Activated CD4-positive, alpha-beta T cell treated with anti-CD3 and anti-CD28 coated beads, Interleukin-2, amount 50 U/mL, for 16 hours (primary cell): ENCODE measurements at places on chromosomes 1 and 21.

DNA sequence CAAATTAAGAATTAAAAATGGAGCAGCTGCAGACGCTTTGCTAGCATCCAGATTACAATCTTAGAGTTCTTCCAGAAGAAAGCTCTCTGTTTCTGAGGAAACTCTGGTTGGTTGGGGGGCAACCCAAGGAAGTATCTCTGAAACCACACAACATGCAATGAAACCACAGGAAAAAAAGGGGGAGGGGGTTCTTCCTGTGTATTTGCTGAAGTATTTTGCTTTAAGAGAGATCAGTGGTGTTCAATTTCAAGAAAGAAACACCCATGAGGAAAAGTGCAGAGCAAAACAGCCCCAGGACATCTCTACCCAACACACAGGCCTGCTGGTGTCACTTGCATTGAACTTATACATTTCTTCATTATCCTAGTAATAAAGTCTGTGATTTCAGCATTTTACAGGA, 19.7 kb upstream of the TIAM1 start:
- DNase-seq: peak; percentile 44

DNA sequence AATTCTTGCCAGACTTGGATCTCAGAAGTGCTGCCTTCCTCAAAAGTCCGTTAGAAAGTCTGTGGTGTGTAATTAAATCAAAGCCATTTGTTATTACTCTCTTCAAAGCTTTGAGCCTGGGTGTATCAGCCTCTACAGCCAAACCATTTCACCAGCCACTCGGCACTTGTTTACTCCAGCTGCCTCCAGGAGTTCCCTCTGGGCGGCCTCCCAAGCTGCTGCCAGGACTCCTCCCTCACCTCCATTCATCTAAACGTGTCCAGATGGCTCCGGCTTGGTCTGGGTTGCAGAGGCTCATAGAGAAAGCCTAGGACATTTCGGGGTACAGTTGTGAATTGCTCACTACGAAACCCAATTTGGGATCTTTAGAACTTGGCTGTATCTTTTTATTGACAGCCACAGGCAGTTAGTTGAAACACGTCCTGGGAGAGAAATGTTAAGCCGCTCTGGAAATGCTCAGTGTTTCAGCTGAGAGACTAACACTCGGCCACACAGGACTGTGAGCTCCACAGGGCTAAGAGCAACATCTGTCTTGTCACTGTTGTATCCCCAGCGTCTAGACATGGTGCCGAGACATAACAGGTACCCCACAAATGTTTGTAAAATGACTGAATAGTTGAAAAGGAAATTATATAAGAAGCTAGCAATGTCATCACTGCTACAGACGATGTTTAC, 116.9 kb upstream of the NGF start:
- DNase-seq: no peak

DNA sequence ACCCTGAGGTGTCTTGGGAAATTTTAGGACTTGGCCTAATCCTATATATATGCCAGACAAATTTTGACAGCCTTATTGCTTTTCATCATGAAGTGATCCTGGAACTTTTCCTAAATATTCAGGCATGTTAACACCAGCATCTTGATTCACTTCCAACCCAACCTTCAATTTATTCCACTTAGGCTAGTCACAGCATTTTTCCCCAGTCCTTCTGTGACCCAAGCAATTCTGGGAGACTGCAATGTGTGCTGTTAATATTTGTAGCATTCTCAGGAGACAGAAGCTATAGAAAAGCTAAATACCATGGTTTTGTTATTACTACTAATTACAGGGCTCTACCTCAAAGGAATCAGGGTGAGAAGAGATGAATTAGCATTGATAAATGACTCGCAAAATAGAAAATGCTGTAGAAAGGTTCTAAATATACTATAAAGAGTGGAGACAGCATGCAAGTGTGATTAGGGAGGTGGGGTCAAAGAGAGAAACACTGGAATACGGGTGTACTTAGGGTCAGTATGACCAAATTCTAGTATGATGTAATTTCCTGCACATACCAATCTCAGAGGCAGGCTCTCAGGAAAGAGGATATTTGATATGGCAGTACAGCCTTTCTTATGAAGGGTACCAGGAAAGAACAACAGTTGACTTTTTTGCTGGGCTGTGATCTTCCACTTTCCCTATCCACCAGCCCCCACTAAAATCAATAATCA, 29.1 kb downstream of the PRRX1 start:
- DNase-seq: no peak

DNA sequence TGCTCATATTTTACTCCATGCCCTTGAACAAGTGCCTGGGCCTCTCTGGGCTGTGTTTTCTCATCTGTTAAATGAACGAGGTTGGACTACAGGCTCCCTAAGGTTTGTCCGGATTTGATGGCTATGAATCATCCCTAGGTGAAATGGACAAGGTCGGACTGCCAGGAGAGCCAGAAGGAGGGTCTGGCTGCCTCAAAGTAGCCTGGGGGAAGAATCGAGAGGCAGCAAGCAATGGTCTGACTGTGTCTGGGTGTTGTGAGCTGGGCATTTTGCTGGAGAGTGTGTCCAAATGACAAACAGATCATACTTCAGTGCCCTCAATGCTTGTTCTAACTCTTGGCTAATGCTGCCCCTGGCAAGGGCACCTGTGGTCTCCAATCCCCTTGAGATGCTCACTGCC, 730.9 kb downstream of the PTPRU start:
- DNase-seq: no peak

DNA sequence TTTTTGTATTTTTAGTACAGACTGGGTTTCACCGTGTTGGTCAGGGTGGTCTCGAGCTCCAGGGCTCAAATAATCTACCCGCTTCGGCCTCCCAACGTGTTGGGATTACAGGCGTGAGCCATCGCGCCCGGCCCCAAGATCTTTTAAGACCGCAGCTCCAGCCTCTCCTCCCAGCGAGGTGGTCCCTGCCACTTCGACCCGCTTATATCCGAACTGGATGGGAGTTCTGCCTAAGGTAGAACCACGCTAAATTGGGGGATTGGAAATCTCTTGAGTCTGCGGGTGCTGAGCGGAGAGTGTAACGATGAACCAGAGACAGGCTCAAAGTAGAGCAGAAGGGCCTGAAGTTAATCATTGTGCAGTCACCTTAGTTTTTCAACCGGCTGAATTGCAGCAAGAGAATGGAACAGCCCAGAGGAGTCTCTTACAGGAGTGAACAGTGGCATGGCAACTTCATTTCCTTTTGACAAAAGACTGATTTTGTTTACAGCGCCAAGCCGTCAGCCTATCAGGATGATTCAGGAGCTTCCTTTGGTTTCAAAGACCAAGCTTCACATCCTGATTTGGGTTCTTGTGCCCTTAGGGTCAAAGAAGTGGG, 726 bp upstream of the CYB5R1 start:
- DNase-seq: peak; percentile 35

- DNase-seq: no peak
These were observed 120.5 kb upstream of the KLHDC7A start for GRCh38 chr1:18360251-18360650.

- no peak for DNase-seq
These were observed 389.7 kb downstream of the NTNG1 start for GRCh38 chr1:107530543-107530942.

GRCh38 chr1:201317551-201317950, 34.2 kb downstream of the PKP1 start:
- DNase-seq: no peak

DNA sequence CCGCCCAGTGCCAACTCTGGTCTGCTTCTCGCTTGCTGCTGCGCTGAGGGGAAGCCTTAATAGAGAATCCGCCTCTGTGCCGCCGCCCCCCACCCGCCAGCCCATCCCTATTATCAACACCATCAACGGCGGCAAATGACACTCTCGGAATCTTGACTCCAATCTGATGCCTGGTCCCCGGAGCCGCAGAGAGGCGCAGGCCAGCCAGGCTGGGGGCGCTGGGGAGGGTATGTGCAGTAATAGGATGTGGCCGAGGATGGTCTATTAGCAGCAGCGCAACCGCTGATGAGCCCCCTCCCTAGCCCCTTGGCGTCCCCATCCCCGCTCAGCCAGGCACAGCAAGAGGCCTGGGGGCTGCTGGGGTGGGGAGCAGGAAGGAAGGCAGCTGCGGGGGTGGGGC, 15.1 kb upstream of the DMBX1 start:
- no peak for DNase-seq

DNA sequence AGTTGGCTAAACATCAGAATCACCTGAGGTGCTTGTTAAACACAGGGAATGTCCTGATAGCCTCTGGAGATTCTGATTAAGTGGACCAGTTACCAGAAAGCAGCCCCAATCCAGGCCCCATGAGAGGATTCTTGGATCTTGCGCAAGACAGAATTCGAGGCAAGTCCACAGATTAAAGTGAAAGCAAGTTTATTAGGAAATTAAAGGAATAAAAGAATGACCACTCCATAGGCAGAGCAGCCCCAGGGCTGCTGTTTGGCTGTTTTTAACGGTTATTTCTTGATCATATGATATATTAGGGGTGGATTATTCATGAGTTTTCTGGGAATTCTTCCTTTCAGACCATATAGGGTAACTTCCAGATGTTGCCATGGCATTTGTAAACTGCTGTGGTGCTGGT, 176.2 kb downstream of the ROR1 start:
- no peak for DNase-seq

GRCh38 chr21:28396421-28396820, 596.3 kb downstream of the LTN1 start:
- DNase-seq: no peak

DNA sequence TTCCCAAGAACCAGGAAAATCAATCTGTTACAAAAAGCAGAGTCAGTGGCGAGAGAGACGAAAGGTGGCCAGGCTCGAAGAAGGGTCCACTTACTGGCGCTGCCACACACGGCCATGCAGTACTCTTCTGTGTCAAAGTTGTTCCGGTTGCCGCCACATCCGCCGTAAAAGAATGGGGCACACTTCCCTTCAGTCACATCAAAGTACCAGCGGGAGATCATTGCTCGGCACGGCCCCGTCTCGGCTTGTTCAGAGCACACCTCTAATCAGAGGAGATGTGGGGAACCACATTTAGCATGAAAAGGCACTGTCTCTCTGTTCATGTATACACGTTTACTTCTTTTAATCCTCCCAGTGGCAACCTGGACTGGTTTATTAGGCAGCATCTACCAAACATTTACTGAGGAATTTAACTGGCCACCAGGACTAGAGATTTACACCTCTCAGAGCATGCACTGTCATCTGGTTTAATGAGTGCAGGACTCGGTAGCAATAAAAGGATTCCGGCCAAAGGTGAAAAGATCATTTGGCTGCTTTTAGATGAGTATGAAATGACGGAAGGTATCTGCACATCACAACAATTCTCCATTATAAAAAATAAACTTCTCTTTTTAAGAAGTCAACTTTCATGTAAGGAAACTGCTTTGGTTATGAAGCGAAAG, 170.5 kb downstream of the APP start:
- peak; percentile 41 for DNase-seq

DNA sequence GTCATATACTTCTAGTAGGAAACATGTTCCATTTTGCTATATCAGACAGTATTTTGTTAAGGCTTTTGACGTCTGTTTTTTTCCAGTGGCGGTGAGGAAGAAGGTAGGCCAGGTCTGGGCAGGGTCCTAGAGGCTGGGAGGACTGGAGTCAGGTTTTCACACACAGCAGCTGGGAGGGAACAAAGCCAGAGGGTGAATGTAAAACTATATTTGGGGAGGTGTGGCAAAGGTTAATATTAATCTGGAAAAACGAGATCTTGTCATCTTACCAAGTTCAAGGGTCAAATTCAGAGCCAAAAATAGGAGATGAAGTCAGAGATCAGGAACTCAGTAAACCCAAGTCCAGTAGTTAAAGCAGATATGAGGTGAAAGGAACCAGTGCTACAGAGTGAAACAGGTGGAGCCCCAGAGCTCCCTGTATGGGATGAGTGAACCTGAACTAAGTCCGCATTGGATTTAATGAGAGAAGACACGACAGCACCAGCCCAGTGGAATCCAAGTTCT, 10.7 kb upstream of the OTUD7B start:
- DNase-seq: no peak
